ENCODE measurements at places on chromosomes 11 and 22.
A peak's percentile ranks its signal among the peaks of the same experiment; 100 is the strongest.

- no peaks in the 10 kb centered on the region for H3K4me1 ChIP-seq
- no peak overlapping the region for H3K4me3 ChIP-seq
- peak; percentile 76 for DNase-seq
- no peaks in the 10 kb centered on the region for H3K27me3 ChIP-seq
- no peak overlapping the region for H3K27ac ChIP-seq
Observed at GRCh38 chr11:81237139-81237538, 1496.5 kb downstream of the FAM181B start.

- no peaks in the 10 kb centered on the region for H3K27me3 ChIP-seq
- H3K27ac ChIP-seq, result no peak overlapping the region
- DNase-seq, result no peak
- H3K36me3 ChIP-seq, result no peaks in the 10 kb centered on the region
- no peaks in the 10 kb centered on the region for H3K4me1 ChIP-seq
Observed at GRCh38 chr11:94928117-94928990, 45.0 kb downstream of the CWC15 start.

DNA sequence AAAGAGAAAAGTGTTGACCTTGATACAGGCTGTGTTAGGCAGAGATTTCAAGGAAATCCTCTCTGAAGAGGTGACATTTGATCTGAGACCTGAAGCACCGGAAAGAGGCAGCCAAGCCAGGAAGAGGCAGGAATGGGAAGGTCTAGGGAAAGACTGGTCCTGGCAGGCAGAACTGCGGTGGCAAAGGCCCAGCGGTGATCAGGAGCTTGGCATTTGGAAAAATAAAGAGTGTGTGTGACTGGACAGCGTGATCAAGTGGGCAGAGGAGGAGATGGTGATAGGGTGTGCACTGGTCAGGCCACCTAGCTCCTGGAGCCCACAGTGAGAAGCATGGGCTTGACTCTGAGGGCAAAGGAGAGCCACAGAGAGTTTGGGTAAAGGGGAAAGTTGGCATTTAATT, 27.2 kb upstream of the GAB4 start:
- no peaks in the 10 kb centered on the region for H3K27me3 ChIP-seq
- H3K4me1 ChIP-seq, result no peaks in the 10 kb centered on the region
- no peak for DNase-seq
- H3K4me3 ChIP-seq, result no peak overlapping the region
- no peaks in the 10 kb centered on the region for H3K36me3 ChIP-seq
- no peak overlapping the region for H3K27ac ChIP-seq

DNA sequence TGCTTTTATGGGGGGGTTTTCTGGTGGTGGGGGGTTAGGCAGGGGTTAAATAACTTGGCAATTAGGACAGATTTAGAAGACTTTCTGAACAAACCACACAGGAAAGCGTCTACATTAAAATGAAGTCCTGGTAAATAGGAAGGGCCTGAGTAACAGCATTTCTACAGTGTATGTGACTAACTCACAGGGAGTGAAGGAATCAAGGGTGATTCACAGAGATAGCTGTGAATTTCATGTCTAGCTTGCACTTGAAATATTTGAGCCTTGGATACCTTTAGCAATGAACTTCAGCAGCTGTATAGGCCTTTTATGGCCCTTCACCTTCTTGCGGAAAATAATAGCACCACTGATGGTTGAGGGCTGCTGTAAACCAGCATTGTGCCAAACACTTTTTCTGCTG, 26.1 kb upstream of the LDHA start:
- peaks cover 24% of the 10 kb centered on the region for H3K36me3 ChIP-seq
- no peak overlapping the region for H3K4me3 ChIP-seq
- H3K4me1 ChIP-seq, result no peaks in the 10 kb centered on the region
- no peak for DNase-seq
- no peaks in the 10 kb centered on the region for H3K27me3 ChIP-seq
- no peak overlapping the region for H3K27ac ChIP-seq

DNA sequence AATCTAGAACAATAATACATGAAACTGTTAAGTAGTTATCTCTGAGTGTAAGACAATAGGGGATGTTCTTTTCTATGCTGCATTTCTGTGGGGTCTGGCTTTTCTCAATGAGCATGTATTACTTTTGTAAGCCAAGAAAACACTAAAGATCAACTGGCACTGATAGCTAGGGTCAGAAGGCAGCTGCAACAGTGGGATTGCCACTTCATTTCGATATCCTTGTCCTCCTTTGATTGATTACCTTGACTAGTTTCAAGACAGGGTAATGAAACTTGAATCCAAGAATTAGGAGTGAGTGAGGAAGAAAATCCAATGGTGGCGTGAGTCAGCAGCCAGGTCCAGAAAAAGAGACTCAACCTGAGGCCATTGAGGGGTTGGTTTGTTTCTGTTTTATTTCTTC, 46.5 kb downstream of the FEZ1 start:
- no peak overlapping the region for H3K4me3 ChIP-seq
- H3K27ac ChIP-seq, result no peak overlapping the region
- H3K36me3 ChIP-seq, result no peaks in the 10 kb centered on the region
- no peaks in the 10 kb centered on the region for H3K27me3 ChIP-seq
- peaks cover 12% of the 10 kb centered on the region for H3K4me1 ChIP-seq
- DNase-seq, result no peak

GRCh38 chr11:121723246-121723741, 270.5 kb upstream of the SORL1-AS1 start:
- no peak overlapping the region for H3K27ac ChIP-seq
- peak overlapping the region; percentile 68 for H3K4me3 ChIP-seq
- DNase-seq, result no peak
- no peaks in the 10 kb centered on the region for H3K36me3 ChIP-seq
- H3K4me1 ChIP-seq, result peaks cover 13% of the 10 kb centered on the region
- H3K27me3 ChIP-seq, result no peaks in the 10 kb centered on the region

DNA sequence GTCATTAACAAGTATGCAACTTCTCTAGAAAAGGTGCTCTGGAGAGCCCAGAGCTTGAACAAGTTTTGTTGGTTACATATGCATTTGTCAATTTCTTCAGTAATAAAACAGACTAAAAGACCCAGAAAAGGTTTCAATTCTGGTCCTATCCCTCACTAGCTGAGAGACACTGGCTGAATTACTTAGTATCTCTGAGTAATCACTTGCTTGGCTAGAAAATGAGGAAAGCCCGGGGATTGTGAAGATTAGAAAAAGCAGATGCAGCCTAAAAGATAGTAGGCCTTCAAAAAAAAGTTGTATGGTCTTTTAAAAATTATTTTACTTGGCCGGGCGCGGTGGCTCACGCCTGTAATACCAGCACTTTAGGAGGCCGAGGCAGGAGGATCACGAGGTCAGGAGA, 41.2 kb downstream of the MAPK1 start:
- H3K27me3 ChIP-seq, result no peaks in the 10 kb centered on the region
- H3K27ac ChIP-seq, result no peak overlapping the region
- no peaks in the 10 kb centered on the region for H3K36me3 ChIP-seq
- H3K4me1 ChIP-seq, result 0 out of 2 replicates have a peak, but pooled peaks cover 3% of the 10 kb centered on the region

- DNase-seq, result no peak
- H3K4me3 ChIP-seq, result no peak overlapping the region
- no peak overlapping the region for H3K27ac ChIP-seq
- no peaks in the 10 kb centered on the region for H3K27me3 ChIP-seq
- no peaks in the 10 kb centered on the region for H3K36me3 ChIP-seq
Observed at GRCh38 chr22:20448630-20449029, 11.0 kb upstream of the SCARF2 start.

GRCh38 chr22:19213001-19213400, 34.5 kb upstream of the SLC25A1 start:
- no peak overlapping the region for H3K27ac ChIP-seq
- H3K4me1 ChIP-seq, result no peaks in the 10 kb centered on the region
- no peaks in the 10 kb centered on the region for H3K36me3 ChIP-seq
- no peak for DNase-seq
- no peaks in the 10 kb centered on the region for H3K27me3 ChIP-seq

GRCh38 chr11:66720899-66721470, 8.0 kb downstream of the SPTBN2 start:
- DNase-seq, result no peak
- H3K36me3 ChIP-seq, result peaks cover 14% of the 10 kb centered on the region
- H3K27me3 ChIP-seq, result no peaks in the 10 kb centered on the region
- H3K4me3 ChIP-seq, result peak overlapping the region; percentile 25
- H3K4me1 ChIP-seq, result peaks cover 53% of the 10 kb centered on the region

All from PC-3 (cell line).